ENCODE measurements at places on chromosomes 12 and 14. TPM values are rescaled to one million over a fixed set of nuclear protein-coding genes. Genes with fewer than 3 reads are reported as not detected.
A peak's percentile ranks its signal among the peaks of the same experiment; 100 is the strongest.

CLEC12A gene
- not detected for total RNA-seq

GRCh38 chr12:103855896-103856657 lies 15.0 kb upstream of the NT5DC3 start:
- H3K4me3 ChIP-seq = no peak overlapping the region
- no peak overlapping the region for H3K27ac ChIP-seq
- no peaks in the 10 kb centered on the region for H3K36me3 ChIP-seq
- DNase-seq = no peak
- H3K27me3 ChIP-seq = no peaks in the 10 kb centered on the region
- no peaks in the 10 kb centered on the region for H3K4me1 ChIP-seq

GRCh38 chr14:49893309-49894213 lies 679 bp downstream of the ARF6 start:
- H3K4me1 ChIP-seq = peaks cover 26% of the 10 kb centered on the region
- H3K36me3 ChIP-seq = peaks cover 4% of the 10 kb centered on the region
- peak; percentile 22 for DNase-seq
- H3K27me3 ChIP-seq = no peaks in the 10 kb centered on the region
- peak overlapping the region; percentile 95 for H3K4me3 ChIP-seq
- H3K27ac ChIP-seq = peak overlapping the region; percentile 97

DNA sequence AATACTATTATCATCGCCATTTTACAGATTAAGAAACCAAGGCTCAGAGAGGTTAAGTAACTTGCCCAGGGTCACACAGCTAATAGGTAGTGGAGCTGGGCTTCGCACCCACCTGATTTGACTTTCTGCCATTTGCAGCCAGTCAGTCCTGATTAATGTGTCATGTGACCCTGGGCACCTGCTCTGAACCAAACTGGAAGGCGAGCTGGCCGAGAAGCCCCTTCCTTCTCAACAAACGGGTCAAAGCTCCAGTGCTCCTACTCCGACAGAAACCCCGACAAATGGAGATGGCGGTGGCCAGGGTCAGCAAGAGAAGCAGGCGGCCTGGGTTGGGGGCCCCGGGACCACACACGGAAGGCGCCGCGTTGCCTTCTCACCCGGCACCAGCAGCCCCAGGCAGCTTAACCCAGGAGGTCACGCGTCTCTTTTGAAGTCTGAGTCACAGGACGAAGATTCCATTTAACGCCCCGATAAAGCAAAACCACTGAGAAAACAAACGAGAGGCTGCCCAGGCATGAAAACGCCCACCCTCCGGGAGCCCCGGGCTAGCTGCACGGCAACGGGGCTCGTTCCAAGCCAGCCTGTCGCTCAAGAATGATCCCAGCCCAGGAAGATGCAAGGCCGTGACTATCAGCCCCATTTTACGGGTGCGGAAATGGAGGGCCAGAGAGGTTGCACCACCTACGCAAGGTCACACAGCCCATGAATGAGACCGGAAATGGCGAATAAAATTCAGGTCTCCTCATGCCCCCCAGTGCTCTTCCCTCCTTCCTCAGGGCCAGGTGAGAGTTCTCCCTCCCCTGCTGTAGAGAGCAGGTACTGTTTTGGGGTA lies 124.8 kb downstream of the SCARB1 start:
- H3K36me3 ChIP-seq = no peaks in the 10 kb centered on the region
- no peak overlapping the region for H3K4me3 ChIP-seq
- no peak for DNase-seq
- H3K27me3 ChIP-seq = no peaks in the 10 kb centered on the region
- H3K4me1 ChIP-seq = peaks cover 6% of the 10 kb centered on the region
- H3K27ac ChIP-seq = no peak overlapping the region

GRCh38 chr12:39619660-39620433 lies at the start of gene ABCD2:
Gene ABCD2, minus strand, starts transcription at chr12:39619803. Its CDS starts 188 bp downstream, at chr12:39619615.
- no peaks in the 10 kb centered on the region for H3K36me3 ChIP-seq
- H3K27me3 ChIP-seq = no peaks in the 10 kb centered on the region

DNA sequence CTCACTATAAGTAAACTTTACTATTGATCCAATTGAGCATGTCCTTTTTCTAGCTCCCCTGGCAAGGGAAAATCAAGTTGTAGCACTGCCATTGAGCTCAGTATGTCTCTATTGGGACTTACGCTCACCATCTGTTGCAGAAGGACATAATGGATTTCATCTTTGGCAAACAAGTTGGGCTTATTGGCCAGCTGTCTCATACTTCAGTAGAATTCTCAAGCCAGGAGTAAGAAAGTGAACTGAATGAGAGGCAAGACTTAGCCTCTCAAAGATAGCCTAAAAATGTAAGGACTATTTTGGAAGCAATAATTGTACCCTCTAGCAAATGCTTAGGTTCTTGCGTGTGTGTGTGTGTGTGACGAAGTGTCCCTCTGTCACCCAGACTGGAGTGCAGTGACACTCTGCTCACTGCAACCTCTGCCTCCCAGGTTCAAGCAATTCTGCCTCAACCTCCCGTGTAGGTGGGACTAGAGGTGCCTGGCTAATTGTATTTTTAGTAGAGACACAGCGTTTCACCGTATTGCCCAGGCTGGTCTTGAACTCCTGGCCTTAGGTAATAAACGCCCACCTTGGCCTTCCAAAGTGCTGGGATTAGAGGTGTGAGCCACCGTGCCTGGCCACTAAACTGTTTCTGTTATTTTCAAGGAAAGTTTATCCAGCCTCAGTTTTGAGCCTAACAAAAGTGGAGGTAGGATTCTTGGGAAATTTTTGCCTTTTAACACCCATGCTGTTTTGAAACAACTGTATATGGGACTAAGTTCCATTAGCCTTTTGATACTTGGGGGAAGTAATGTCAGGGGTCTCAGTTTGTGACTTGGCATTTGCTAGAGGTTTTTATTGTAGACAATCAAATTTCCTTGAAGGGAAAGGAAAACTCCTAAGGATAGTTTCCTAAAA lies 7.0 kb downstream of the HNRNPA1 start:
- no peak overlapping the region for H3K4me3 ChIP-seq
- peaks cover 15% of the 10 kb centered on the region for H3K4me1 ChIP-seq
- H3K36me3 ChIP-seq = peaks cover 35% of the 10 kb centered on the region
- peak overlapping the region; percentile 85 for H3K27ac ChIP-seq

DNA sequence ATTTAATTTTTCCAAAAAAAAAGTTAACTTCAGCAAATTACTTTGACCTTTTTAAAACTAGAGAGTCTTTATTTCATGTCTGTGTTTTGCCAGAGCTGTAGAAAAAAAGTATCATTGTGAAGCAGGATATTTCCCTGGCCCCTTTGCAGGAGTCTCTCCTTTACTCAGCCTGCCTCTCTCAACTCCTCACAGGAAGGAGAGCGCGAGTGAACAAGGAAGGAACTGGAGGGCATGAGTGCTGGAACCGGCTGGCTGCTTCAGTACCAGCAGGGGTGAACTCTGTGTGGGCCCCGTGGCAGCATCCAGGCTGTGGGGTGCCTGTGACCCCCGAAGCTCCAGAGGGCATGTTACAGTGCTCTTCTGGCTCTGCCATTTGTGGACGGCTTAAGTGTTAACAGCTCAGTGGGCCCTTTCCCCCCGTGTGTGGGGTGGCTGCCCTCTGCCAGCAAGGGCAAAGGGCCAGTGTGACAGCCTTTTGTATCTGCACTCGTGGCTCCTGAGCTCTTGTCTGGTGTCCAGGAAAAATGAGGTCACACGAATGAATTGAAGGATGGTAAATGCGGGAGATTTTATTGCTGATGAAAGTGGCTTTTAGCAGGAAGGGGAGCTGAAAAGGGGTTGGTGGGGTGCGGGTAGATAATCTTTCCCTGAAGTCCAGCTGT lies 76.6 kb upstream of the KCNH3 start:
- H3K27ac ChIP-seq = no peak overlapping the region
- H3K36me3 ChIP-seq = no peaks in the 10 kb centered on the region
- no peaks in the 10 kb centered on the region for H3K4me1 ChIP-seq
- H3K4me3 ChIP-seq = no peak overlapping the region

- no peak for DNase-seq
- H3K4me1 ChIP-seq = no peaks in the 10 kb centered on the region
- H3K4me3 ChIP-seq = no peak overlapping the region
- no peaks in the 10 kb centered on the region for H3K27me3 ChIP-seq
- H3K27ac ChIP-seq = no peak overlapping the region
Observed at GRCh38 chr12:4663971-4664505, 15.1 kb downstream of the NDUFA9 start.

DNA sequence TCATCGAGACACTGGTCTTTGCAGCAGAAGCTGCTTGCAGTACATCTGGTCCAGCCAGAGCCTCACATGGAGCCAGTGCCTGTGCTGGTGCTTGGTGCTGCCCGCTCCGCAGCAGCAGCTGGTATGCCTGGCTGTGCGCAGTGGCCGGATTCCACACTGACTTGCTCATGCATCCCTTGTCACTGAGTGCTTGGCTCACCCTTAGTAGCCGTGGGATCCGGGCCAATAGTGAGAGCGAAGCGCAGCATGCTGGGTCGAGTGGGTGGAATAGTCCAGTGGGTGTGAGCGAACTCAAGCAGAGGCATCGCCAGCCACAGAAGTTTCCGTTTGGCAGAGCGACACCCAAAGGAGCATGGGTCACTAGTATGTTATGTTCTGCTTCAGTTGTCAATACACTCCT lies 10.1 kb upstream of the FBXO33 start:
- H3K4me1 ChIP-seq = no peaks in the 10 kb centered on the region
- no peak for DNase-seq
- H3K4me3 ChIP-seq = no peak overlapping the region
- no peak overlapping the region for H3K27ac ChIP-seq
- no peaks in the 10 kb centered on the region for H3K36me3 ChIP-seq

DNA sequence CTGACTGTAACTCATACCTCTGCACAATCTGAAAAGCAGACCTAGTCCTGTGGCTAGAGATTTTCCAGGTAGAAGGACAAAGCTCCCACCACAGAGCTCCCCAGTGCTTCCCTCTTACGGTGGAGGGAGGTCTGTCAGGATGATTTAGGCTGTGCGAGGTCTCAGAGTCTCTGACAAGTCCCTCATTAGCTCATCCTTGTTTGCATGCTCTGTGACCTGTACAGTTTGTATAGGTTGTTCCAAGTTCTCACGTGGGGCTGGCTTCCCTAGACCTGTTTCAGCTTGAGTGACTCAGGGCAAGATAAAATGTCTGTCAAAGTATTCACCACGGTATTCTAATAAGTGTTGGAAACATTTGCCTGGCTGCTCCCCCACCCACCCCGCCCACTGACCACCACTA lies 34.8 kb downstream of the ASCL1 start:
- no peaks in the 10 kb centered on the region for H3K36me3 ChIP-seq
- DNase-seq = no peak
- H3K4me1 ChIP-seq = no peaks in the 10 kb centered on the region
- H3K27me3 ChIP-seq = no peaks in the 10 kb centered on the region

- H3K4me3 ChIP-seq = no peak overlapping the region
- no peaks in the 10 kb centered on the region for H3K27me3 ChIP-seq
- H3K36me3 ChIP-seq = peaks cover 18% of the 10 kb centered on the region
- no peak for DNase-seq
- H3K27ac ChIP-seq = no peak overlapping the region
Observed at GRCh38 chr14:50447461-50447860, 50.8 kb upstream of the CDKL1 start.

- no peak for DNase-seq
- no peak overlapping the region for H3K27ac ChIP-seq
- H3K36me3 ChIP-seq = no peaks in the 10 kb centered on the region
- H3K4me1 ChIP-seq = no peaks in the 10 kb centered on the region
Observed at GRCh38 chr12:47276253-47276620, 196.5 kb upstream of the AMIGO2 start.

GRCh38 chr14:93997916-93998870 lies 1.1 kb downstream of the CCDC197 start:
- H3K4me3 ChIP-seq = no peak overlapping the region
- DNase-seq = no peak
- H3K36me3 ChIP-seq = no peaks in the 10 kb centered on the region
- H3K4me1 ChIP-seq = no peaks in the 10 kb centered on the region
- H3K27me3 ChIP-seq = no peaks in the 10 kb centered on the region

GRCh38 chr14:92984082-92984788 lies 61.3 kb downstream of the CHGA start:
- no peak overlapping the region for H3K27ac ChIP-seq
- H3K36me3 ChIP-seq = 0 out of 2 replicates have a peak, but pooled peaks cover 3% of the 10 kb centered on the region
- no peak for DNase-seq
- no peaks in the 10 kb centered on the region for H3K4me1 ChIP-seq
